Muscle of arm (tissue), 14 donors: ENCODE measurements at places on chromosomes 1 and 21.

DNA sequence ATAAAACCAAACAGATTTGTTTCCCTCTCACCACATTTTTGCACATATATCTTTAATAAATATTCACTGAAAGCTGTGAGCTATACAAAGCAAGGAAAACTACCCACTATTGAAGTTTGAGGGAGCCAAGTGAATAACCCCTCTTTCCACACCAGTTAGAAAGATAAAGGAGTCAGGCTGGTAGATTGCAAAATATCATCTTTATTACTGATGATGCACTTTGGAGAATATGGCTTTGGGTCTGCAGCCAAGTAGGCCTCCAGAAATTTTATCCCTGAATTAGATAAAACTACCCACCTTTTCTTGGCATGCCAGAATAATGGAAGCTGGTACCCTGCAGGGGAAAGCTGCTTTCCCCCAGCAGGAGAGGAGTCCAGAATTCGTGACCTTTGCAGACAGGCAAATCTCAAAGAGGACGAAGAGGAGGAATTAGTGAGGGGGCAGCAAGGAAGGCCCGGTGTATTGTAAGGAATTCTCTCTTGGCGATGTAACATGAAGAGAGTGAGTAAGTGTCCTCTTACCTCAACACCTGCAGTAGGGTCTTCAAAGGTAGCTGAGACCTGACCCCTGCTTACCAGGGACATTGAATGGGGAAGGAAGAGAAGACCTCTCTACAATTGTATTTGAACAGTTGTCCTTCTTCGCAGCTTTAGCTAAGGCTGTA lies 84.7 kb downstream of the LRRC8D start:
- DNase-seq: no peak

DNA sequence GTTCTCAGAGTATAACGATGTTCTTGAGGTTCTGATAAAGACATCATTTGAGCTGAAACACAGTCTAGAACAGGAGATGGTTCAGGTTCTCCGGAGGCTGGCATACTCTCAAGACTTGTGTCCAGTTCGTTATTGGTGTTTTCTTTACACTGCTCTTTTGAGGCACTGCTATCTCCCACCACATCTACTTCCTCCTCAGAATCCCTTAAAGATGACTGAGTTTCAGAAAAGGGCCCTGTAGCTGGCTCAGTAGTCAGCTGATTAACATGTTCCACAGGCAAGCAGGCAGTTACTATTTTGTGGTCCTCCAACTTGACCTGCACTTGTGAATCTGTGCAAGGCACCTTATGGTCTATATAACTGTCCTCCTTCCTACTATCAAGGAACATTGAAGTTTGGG lies 50.2 kb downstream of the ZZZ3 start:
- DNase-seq: no peak

DNA sequence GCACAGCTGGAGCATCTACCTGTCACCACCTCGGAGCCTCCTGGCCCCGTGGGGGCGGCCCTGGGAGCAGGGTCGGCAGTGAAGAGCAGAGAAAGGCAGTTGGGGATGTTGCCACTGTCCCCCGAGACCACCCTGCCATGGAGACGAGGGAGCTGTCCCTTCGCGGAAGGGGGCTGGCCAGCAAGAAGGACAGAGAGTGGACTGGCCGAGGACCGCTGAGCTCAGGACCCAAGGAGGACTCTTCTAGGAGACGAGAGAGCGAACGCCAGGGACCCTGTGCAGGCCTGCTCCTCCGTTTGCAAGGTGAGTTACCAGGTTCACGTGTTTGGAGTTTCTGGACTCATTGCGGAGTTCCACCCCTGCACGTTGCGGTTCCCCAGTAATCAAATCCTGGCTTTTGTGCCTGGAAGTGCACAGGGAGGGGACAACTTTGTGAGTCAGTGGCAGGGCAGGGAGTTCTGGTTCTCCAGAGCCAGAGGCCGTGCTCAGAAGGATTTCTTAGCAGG lies 5.6 kb upstream of the POFUT2 start:
- DNase-seq: no peak

DNA sequence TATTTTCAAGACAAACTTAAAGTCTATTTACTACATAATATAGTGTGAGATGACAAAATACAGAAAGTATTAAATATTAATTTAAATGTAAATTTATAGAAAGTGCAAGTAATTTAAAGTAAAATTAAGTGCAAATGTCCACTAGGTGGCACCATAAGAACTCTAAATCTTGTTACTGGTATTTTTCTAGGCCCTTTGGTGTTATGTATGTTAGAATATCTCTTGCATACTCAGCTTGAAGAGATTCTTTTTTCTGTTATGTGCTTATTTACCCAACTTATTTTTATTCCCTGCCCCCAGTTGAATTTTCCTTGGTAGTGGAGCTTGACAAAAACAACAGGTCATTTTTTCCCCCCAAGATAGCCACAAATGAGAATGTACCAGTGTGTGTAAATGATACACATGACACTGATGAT lies 71.5 kb downstream of the RPS6KC1 start:
- DNase-seq: peak; percentile 20
